ENCODE measurements at places on chromosomes 7 and 10.

- H3K4me1 ChIP-seq, result no peaks in the 10 kb centered on the region
- no peak for DNase-seq
Observed at GRCh38 chr7:64630496-64630895, 35.4 kb upstream of the ZNF107 start.

- no peaks in the 10 kb centered on the region for H3K4me1 ChIP-seq
- H3K27ac ChIP-seq, result no peak overlapping the region
- H3K4me3 ChIP-seq, result no peak overlapping the region
Observed at GRCh38 chr7:104442481-104442880, 114.1 kb downstream of the LHFPL3 start.

DNA sequence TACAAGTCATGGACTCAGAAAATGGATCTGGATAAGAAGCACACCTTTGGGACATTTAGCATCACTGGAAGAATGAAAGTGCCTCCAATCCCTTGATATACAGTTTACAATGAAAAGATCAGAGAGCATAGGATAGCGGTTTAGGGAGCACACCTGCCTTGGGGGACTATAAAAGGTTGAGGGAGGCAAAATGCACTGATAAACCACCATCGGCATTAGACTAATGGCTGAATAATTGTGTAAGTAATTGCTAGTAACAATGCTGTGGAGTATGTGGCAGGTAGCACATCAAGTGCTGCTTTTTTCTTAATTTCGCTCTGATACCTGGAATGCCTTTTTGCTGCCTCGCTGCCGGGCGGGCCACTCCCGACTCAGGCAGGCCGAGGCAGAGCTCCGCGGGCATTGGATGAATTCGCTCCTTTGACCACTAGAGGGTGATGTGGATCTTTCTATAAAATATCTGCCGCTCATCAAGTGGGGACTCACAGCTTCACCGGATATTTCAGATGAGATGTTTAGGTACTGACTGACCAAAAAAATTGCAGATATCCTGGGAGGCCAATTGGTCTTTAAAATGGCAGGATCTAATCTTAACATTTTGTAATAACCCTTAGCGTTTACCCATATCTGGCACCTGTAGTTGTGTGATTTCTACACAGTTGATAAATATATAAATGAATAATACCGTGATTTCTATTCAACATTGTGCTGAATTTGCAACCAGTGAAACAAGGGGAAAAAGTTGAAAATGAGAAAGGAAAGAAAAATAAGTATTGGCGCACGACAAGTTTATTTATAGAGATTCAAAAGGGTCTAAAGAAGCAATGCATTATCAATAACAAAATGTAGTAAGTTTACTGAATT, 116.8 kb upstream of the PRSS1 start:
- DNase-seq, result peak; percentile 88
- no peaks in the 10 kb centered on the region for H3K36me3 ChIP-seq
- H3K27ac ChIP-seq, result no peak overlapping the region
- no peaks in the 10 kb centered on the region for H3K4me1 ChIP-seq

GRCh38 chr7:147207988-147208387, 1091.4 kb downstream of the CNTNAP2 start:
- H3K36me3 ChIP-seq, result no peaks in the 10 kb centered on the region
- no peak overlapping the region for H3K4me3 ChIP-seq
- H3K27me3 ChIP-seq, result no peaks in the 10 kb centered on the region
- H3K4me1 ChIP-seq, result no peaks in the 10 kb centered on the region

DNA sequence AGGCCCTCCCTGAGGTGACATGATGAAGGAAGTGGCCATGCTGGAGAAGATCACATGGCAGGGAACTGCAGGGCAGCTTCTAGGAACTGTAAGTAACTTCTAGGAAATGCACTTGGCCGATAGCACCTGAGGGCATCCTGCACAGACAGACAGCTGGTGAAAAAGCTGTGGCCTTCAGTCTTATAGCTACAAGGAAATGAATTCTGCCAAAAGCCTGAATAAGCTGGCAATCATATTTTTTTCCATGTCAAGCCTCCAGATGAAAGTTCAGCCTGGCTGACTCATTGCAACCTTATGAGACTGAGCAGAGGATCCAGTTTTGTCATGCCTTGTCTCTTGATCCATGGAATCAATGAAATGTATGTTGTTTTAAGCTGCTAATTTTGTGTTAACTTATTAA, 91.1 kb upstream of the CACNA2D1 start:
- no peaks in the 10 kb centered on the region for H3K36me3 ChIP-seq
- no peaks in the 10 kb centered on the region for H3K4me1 ChIP-seq
- H3K4me3 ChIP-seq, result no peak overlapping the region
- no peak overlapping the region for H3K27ac ChIP-seq
- DNase-seq, result no peak

GRCh38 chr7:44269417-44269816, 56.0 kb downstream of the CAMK2B start:
- H3K27ac ChIP-seq, result no peak overlapping the region
- no peak for DNase-seq
- H3K4me3 ChIP-seq, result no peak overlapping the region
- peaks cover 42% of the 10 kb centered on the region for H3K27me3 ChIP-seq

DNA sequence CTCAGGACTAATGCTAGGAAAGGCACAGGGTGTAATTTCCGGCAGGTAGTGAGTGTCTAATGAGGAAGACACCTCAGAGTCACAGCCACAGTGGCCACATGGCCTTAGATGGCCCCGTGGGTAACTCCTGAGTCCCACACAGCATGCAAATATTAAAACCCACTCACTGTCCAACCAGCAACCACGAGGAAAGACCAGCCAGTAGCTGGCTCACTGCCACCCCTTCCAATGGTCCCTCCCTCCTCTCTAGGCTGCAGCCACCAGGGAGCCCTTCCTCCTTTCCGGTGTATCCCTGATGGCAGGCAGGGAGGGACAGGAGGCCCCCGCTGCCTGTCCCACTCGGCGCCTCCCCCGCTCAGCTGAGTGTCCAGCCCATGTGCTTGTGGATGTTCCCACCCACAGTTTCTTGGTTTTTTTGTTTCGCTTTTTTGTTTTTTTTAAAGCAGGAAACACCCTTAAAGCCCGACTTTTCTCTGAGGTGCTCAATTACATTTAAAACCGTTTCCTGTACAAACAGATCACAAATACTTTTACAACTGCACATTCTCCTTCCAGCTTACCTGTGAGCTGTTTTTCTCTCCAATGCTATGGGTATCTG, 9.2 kb downstream of the BNIP3 start:
- H3K27me3 ChIP-seq, result no peaks in the 10 kb centered on the region
- H3K36me3 ChIP-seq, result no peaks in the 10 kb centered on the region
- no peak overlapping the region for H3K27ac ChIP-seq
- H3K4me1 ChIP-seq, result no peaks in the 10 kb centered on the region
- no peak for DNase-seq

GRCh38 chr10:124047427-124048152, 45.8 kb downstream of the CHST15 start:
- H3K27ac ChIP-seq, result no peak overlapping the region
- no peaks in the 10 kb centered on the region for H3K27me3 ChIP-seq
- peaks cover 19% of the 10 kb centered on the region for H3K36me3 ChIP-seq
- no peak for DNase-seq
- no peak overlapping the region for H3K4me3 ChIP-seq

DNA sequence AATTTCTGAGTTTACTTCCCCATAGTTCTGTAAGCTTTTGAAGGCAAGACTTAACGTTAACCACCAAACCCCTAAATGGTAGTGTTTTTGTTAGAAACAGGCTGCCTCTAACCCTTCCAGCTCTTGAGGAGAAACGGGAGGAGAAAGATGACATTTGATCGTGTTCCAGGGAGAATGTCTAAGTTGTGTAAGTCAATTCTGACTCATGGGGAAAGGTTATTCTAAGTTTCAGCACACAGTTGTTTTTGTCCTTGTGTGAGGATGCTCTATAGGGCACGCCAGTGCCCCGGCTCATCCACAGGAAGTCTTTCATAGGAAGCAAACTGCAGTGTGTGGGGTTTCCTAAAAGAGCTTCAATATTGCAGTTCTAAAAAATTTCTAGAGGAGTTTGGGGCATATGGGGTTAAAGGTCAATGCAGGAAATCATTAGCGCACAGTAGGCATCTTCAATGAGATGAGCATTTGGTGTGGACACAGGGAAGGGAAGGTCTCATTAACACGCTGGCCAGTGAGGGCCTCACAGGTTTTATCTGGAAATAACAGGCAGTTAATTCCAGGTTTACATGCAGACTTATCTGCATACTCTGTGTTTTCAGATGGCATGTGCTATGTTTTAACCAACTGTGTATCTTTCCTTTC, 638.2 kb upstream of the IGFBP3 start:
- no peaks in the 10 kb centered on the region for H3K27me3 ChIP-seq
- no peak for DNase-seq
- no peak overlapping the region for H3K4me3 ChIP-seq
- H3K4me1 ChIP-seq, result no peaks in the 10 kb centered on the region

- H3K27me3 ChIP-seq, result no peaks in the 10 kb centered on the region
- no peak overlapping the region for H3K27ac ChIP-seq
- H3K4me3 ChIP-seq, result no peak overlapping the region
- H3K4me1 ChIP-seq, result peaks cover 21% of the 10 kb centered on the region
Observed at GRCh38 chr7:69961436-69961835, 363.2 kb downstream of the AUTS2 start.

DNA sequence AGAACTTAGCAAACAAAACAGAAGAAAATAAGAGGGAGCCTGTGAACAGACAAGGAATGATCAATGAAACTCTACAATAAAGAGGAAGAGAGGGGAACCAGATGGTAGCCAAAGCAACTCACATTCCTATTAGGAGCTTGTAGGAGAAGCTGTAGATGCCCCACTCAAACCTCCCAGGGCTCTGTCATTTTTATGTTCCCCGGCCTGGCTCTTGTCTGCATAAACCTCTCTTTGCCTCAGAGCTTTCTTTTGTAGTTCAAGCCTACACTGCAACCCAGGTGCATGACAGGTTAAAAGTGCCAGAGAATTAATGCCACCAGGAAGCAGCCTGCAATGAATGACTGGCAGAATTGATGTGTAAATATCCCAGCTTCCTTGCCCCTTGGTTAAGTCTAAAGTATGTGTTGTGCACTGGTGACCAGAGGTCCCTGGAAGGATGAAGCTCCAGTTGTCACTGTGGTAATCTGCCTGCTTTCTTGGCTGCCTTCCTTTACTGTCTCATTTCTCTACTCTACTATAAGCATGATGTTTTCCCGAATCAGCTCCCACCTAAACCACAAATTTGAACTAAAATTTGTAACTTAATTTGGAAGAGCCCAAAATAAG, 40.4 kb downstream of the HDAC9 start:
- H3K36me3 ChIP-seq, result no peaks in the 10 kb centered on the region
- H3K27ac ChIP-seq, result no peak overlapping the region
- no peak for DNase-seq
- peaks cover 7% of the 10 kb centered on the region for H3K4me1 ChIP-seq
- no peak overlapping the region for H3K4me3 ChIP-seq
- no peaks in the 10 kb centered on the region for H3K27me3 ChIP-seq

GRCh38 chr7:94623820-94624219, 32.1 kb downstream of the SGCE start:
- DNase-seq, result no peak
- no peak overlapping the region for H3K27ac ChIP-seq
- no peaks in the 10 kb centered on the region for H3K36me3 ChIP-seq

GRCh38 chr10:1452777-1453176, 284.5 kb downstream of the ADARB2 start:
- no peaks in the 10 kb centered on the region for H3K27me3 ChIP-seq
- H3K27ac ChIP-seq, result no peak overlapping the region
- H3K4me3 ChIP-seq, result no peak overlapping the region

DNA sequence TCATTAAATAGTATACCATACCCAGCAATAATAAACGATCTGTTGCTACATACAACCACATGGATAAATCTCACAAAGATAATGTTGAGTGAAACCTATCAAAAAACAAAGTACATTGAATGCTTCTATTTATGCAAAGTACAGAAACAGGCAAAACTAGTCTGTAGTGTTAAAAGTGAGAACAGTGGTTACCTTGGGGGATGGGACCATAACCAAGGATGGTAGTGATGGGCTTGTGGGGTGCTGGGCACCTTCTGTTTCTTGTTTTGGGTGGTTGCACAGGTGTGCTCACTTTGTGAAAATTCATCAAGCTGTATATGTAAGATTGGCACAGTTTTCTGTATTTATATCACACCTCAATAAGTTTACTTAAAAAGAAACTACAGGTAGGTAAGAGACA, 105.7 kb downstream of the ATE1 start:
- no peak overlapping the region for H3K4me3 ChIP-seq
- no peaks in the 10 kb centered on the region for H3K27me3 ChIP-seq
- DNase-seq, result no peak
- no peak overlapping the region for H3K27ac ChIP-seq
- no peaks in the 10 kb centered on the region for H3K36me3 ChIP-seq
- H3K4me1 ChIP-seq, result peaks cover 6% of the 10 kb centered on the region

DNA sequence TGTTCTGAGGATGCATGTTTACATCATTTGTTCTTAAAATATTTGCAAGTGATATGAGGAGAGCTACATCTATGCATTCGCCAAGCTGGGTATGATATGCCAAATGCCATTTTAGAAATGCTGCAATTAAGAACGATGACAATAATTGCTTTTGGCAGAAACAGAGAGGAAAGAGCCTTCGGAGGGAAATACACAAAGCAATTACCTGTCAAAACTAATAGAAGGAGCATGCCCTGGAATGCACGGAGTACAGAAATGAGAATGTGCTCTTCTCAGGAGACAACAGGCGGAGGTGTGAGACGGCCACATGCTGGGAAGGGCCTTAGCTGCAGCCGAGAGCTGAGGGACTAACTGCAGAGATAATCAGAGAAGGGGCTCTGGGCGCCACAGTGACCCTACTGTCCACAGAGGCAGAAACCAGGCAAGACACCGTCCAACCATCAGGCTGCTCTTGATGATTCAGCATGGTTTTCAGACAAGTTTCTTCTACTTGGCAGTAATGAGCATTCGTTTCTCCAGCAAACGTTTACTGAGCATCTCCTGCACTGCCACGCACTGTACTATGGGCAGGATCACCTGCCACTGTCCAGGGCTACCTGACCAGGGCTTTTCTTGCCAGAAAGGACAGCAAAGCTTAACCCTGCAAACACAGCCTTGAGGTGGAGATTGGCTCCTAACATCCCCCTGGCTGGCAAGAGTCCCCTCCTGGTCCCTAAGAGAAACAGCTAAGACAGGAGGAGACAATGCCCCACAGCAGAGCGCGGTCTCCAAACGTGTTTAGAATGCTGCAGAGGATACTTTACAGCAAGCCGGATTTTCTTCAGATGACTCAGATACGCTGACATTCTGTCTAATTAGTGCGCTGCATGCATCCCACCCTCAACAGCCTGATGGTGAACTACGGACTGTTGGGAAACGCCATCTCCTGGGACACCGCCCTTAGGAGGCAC, 18.1 kb downstream of the VIPR2 start:
- H3K4me1 ChIP-seq, result no peaks in the 10 kb centered on the region
- H3K27me3 ChIP-seq, result no peaks in the 10 kb centered on the region
- no peak overlapping the region for H3K4me3 ChIP-seq
- H3K27ac ChIP-seq, result no peak overlapping the region
- H3K36me3 ChIP-seq, result no peaks in the 10 kb centered on the region
- no peak for DNase-seq

- peak overlapping the region; percentile 95 for H3K4me3 ChIP-seq
- peaks cover 8% of the 10 kb centered on the region for H3K36me3 ChIP-seq
- no peak for DNase-seq
- peaks cover 10% of the 10 kb centered on the region for H3K4me1 ChIP-seq
- no peak overlapping the region for H3K27ac ChIP-seq
Observed at GRCh38 chr10:100913470-100913865, 705 bp downstream of the SLF2 start.

Measured in MM.1S (cell line).